ENCODE measurements at places on chromosomes 6 and 20.

- DNase-seq = no peak
Measured at GRCh38 chr20:45962031-45962755, 9.8 kb downstream of the ZNF335 start.

DNA sequence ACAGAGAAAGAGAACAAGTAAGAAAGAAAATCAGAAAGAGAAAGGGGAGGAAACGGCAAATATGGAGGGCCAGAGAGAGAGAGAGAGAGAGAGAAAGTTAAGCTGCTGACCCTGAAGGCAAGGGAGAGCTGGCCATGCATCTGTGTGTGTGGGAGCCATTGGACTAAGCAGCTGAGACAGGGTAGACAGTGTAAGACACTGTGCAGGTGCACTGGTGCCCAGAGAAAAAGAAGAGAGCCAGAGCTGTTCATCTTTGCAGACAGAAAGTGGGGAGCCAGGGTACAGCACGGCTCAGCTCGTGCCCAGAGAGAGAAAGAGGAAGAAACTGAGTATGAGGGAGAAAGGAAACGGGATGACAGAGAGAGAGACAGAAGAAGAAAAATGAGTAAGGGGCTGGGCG lies 24.2 kb upstream of the ZNF318 start:
- no peak for DNase-seq

DNA sequence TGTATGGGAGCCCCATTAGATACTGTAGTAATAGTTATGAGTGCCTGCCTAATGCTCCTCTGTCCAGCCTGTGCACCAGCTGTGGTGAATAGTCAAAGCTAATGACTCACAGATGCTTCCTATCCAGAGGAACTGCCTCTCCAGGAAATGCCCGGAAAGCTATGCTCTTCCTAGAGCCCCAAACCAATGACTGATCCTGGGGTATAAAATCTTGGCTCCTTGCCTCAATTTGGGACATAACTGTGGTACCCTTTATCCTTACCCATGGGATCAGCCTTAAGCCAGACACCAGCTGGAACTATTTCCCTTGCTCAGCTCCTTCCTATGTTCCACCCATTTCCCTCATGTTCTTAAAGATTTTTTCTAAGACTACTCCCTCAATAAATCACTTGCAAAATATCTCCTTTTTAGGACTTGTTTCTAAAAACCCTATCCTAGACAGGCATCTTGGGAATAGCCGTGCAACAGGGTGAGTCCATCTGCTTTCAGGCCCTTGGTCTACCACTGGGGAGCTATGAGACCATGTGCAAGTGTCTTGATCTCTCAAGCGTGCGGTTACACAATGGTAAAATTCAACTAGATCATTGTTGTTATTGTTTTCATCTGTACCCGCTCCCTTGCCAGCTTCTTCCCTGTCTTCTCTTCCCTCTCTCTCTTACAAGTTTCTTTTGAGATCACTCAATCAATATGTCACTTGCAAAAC lies 283.7 kb downstream of the BTBD3 start:
- DNase-seq = peak; percentile 15

GRCh38 chr6:114342826-114343781 lies at the start of gene HS3ST5:
TSS of gene HS3ST5 (minus strand) at chr6:114343023. CDS start at chr6:114062845, 280,178 bp downstream.
- no peak for DNase-seq

DNA sequence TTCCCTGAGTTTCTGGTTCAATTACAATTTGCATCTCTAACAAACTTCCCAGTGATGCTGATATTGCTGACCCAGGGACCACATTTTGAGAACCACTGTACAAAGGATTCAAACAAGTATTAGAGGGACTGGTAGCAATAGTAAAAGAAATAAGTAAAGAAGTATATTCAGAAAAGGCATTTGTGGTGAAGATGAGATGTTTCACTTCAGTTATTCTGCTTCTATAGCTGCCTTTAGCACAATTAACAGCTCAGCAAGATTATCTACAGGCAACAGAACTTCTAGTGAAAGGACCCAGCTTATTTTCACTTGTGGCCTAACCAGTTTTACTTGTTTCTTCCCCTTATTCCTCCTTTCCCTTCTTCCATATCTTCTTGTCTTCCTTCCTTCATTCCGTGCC lies 149.4 kb downstream of the PHF3 start:
- no peak for DNase-seq

GRCh38 chr20:17845701-17846475 lies 122.7 kb downstream of the SNX5 start:
- no peak for DNase-seq

DNA sequence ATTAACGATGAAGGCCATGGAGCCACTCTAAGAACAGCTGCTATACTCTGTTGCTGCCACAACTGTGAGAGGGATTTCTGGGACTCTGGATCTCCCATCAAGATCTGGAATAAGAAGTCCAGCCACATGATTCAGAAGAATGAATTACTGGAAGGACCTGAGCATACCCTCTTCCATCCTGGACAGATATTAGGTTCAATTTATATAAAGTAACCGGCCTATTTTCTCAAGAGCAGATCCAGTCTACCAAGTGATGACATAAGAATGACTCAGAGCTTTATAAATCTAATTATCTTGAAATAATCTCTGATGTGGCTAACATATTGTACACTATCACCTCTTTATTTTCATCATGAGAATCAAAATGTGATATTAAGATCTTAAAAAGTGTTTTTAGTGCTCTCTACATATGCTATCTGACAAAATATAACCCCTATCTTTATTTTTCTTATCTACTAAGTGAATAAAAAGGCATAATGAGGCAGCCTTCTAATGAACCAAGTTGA lies 45.1 kb downstream of the COL9A1 start:
- no peak for DNase-seq

- DNase-seq = peak; percentile 32
Measured at GRCh38 chr6:42320762-42321161, 103.1 kb upstream of the MRPS10 start.

DNA sequence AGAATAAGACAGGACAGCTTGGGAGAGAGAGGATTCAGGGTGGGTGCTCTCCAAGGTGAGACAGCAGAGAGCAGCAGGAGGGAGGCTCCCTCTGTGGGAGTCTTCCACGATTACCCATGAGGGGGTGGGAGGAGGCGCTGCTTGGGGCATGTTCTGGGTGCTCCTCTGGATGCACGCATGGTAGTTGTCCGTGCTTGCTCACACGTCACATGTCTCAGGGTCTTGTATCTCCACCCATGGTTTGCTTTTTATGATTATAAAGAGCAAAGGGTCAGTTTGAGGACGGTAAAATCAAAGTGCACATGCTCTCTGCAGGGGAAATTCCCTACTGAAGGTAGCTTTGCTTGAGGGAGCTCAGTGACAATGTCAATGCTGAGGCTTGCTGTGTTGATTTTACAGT lies 338.4 kb downstream of the THBS2 start:
- DNase-seq = no peak

GRCh38 chr20:62305149-62305764 lies 2.5 kb downstream of the ADRM1 start:
- DNase-seq = no peak

DNA sequence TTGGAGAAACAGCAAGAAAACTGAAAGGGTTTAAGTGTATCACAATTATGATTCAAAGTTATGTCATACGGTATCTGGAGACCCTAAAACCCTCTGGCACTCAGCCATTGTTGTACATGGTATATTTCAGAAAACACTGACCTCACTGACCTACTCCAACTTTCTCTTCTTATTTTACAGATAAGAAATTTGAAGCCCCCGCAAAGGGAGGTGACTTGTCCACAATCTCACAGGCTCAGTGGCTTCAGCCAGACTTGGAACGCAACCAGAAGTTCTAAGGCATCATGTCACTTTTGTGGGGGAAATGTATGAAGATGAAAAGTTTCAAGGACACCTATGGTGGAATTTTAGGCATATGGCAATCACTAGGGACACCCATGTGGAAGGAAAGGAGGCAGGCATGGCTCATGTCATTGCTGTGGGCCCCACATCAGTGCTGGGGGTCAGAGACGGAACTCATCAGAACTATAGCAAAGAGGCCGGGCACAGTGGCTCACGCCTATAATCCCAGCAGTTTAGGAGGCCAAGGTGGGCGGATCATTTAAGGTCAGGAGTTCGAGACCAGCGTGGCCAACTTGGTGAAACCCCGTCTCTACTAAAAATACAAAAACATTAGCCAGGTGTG lies 5.2 kb upstream of the TRIB3 start:
- no peak for DNase-seq

- DNase-seq = peak; percentile 57
Measured at GRCh38 chr6:68229566-68229965, 405.5 kb upstream of the ADGRB3 start.

DNA sequence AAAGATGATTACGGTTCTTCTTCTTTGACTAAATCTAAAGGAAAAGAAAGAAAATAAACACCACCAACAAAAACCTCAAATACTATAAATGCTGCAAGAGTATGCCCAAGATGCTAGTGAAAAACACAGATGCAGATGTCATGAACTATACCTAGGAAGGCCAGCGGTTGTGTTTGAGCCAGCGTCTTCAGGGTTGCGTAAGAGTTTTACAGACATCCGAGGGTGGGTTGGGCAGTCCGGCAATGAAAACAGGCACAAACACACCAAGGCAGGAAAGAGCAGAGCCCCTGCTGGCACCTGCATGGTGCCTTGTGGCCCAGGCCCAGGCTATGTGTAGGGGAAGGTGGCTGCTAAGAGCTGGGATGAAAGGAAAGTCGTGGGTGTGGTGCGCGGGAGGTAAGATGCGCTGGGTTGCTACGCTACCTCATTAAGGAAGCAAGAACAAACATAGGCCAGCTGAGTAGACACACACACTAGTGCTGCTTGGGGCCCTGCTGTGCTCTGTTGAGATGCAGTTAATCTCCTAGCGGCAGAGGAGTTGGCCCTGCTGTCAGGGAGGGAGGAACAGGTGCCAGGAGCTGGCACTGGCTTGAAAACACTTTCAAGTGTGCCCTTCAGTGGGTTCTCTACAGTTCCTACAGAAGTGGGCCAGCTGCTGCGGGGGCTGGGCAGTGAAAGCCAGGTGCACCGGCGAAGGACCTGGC lies 170.2 kb upstream of the PLN start:
- no peak for DNase-seq

DNA sequence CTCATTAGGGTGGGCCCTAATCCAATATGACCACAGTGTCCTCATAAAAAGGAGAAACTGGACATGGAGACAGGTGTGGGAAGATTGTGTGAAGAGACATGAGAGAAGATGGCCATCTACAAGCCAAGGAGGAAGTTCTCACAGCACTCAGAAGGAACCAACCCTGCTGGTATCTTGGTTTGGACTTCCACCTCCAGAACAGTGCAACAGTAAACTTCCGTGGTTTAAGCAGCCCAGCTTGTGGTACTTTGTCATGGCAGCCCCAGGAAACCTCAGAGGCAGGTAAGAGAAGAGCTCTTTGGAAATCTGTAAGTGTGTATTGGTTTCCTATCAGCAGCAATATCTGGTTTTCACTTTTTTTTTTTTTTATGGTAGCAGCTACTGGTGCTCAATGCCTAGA lies 16.5 kb upstream of the CNKSR3 start:
- no peak for DNase-seq

DNA sequence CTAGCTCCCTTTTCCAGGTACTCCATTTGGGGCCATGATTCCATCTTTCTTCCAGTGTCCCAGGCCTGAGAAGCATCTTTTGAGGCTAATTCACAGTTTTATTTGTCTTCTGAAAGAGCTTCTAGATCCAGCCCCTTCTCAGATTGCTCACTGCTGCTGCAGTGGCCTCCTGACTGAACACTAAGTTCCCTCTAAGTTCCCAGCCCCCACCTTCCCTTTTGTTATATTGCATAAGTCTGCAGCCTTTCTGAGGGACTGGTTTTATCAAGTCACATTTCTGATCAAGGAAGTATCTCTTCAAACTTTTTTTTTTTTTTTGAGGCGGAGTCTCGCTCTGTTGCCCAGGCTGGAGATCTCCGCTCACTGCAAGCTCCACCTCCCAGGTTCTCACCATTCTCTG lies 10.7 kb downstream of the MAPRE1 start:
- peak; percentile 44 for DNase-seq

DNA sequence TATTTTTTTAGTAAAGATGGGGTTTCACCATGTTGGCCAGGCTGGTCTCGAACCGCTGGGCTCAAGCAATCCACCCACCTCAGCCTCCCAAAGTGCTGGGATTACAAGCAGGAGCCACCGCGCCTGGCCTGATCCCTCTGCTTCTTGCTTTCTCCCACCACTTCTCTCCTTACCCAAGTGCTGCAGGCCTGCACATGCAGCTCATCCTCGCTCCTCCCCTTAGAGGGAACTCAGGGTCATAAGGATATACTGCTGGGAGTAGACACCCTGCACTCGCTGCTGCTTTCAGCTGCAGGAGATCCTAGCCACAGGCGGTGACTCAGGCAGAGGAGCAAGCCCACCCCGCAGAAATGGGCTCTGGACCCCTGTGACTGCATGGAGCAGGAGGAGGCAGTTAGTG lies 40.0 kb upstream of the FANCE start:
- no peak for DNase-seq

- no peak for DNase-seq
Measured at GRCh38 chr20:16178546-16179135, 394.6 kb downstream of the KIF16B start.

DNA sequence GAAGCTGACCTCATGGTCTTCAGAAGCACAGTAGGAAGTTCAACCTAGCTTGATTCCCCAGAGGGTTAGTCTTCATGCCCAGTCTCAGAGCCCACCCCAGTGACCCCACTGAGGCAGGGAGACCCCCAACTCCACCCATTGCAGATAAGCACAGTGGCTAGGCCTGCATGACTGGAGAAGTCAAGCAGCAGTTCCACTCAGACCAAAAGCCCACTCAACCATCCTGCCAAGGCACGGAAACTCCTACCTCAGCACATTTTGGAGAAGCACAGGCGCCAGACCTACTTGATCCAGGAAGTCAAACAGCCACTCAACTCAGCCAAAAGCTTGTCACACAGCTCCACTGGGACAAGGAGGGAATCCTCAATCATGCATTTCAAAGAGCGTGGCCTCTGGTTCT lies 78.4 kb upstream of the HTR1E start:
- DNase-seq = no peak

GRCh38 chr6:141248021-141248799 lies 884.5 kb upstream of the GJE1 start:
- no peak for DNase-seq

DNA sequence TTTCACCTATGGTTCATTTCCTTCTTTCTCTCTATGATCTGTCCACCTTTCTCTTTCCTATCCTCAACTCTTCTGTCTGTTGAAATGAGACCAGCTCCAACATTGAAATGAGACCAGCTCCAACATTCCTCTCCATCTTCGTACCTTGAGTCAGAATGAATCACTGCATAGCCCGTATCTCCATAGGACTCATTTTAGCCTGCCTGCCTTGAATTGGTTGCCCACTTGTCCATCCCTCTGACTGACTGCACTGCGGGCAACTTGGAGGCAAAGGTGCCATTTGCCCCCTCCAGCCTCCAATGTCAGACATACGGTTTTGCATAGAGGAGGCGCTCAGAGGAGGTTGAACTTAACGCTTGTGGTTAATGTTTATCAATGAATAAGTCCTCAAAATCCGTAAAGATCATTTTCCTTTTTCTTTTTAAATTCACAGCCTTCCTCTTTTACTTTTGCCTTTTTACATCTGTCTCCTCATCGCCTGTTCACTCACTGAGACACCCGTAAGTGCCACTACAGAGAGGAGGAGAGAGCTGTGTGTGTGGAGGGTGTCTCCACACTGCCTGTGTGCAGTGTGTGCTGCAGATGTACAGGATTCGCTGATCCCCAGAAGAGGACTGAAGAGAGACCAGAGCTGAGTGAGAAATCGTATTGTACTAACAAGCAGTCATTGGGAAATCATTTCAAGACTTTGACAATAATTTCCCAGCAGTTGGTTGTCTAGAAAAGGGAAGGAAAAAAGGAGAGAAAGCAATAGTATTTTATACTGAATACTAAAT lies 579.6 kb upstream of the MAP3K7 start:
- DNase-seq = peak; percentile 9
